ENCODE measurements at places on chromosomes 2 and 18.

GRCh38 chr2:31031132-31031706 lies 107.0 kb downstream of the GALNT14 start:
- no peak for DNase-seq

GRCh38 chr2:216858312-216858711 lies 1.6 kb downstream of the TNP1 start:
- DNase-seq = no peak

GRCh38 chr2:101111262-101111838 lies 39.8 kb downstream of the TBC1D8 start:
- DNase-seq = no peak

- no peak for DNase-seq
Measured at GRCh38 chr18:80012714-80013113, 21.5 kb upstream of the RBFA start.

GRCh38 chr2:1692342-1692741 lies 52.0 kb downstream of the PXDN start:
- no peak for DNase-seq

- no peak for DNase-seq
Measured at GRCh38 chr2:73855526-73855925, 26.8 kb downstream of the STAMBP start.

GRCh38 chr2:100196786-100197494 lies 54.5 kb upstream of the AFF3 start:
- DNase-seq = no peak

DNA sequence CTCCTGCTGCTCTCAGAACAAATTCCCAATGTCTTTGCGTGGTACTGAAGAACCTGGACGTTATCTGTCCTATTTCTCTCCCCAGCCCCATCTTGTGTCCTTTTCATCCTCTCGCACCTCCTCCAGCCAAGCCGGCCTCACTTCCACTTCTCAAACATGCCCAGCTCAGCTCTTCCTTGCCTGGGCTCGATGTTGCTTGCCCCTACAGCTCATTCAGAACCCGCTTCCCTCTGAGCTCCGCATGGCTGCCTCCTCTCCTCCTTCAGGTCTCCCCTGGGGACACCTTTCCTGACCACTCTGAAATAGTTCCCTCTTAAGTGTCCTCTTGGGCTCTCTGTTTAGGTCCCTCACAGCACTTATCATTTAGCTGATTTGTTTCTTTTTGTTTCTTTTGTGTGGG lies 6.7 kb upstream of the SMARCAL1 start:
- no peak for DNase-seq

DNA sequence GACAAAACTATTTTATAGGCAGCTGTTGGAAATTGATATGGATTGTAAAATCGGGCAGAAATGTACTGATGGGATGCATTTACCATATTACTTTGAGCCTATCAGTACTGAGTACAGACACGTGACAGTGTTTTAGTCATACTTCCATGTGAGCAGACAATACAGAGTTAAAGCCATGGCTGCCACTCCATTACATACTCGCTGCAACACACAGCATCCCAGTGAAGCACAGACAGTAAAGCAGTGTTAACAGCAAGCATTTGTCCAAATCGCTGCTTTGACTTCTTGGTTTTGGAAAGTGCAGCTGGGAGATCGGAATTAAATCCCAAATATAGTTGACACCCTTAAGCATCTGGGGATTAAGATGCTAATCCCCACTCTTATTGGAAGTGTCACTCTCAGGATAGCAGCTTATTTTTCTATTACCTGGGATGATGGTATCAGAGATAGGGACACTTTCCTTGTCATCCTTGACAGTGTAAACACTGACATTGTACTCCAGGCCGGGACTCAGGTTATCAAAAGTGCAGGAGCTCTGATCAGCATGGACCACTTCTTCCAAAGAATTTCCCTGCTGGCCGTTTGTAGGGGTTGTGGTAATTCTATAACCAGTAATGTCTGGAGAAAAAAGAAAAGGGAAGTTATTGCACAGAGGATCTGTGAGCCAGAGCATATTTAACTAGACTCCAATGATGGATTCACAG lies 41.6 kb downstream of the FN1 start:
- DNase-seq = no peak

GRCh38 chr18:34562252-34562870 lies 147.7 kb upstream of the DTNA start:
- no peak for DNase-seq

DNA sequence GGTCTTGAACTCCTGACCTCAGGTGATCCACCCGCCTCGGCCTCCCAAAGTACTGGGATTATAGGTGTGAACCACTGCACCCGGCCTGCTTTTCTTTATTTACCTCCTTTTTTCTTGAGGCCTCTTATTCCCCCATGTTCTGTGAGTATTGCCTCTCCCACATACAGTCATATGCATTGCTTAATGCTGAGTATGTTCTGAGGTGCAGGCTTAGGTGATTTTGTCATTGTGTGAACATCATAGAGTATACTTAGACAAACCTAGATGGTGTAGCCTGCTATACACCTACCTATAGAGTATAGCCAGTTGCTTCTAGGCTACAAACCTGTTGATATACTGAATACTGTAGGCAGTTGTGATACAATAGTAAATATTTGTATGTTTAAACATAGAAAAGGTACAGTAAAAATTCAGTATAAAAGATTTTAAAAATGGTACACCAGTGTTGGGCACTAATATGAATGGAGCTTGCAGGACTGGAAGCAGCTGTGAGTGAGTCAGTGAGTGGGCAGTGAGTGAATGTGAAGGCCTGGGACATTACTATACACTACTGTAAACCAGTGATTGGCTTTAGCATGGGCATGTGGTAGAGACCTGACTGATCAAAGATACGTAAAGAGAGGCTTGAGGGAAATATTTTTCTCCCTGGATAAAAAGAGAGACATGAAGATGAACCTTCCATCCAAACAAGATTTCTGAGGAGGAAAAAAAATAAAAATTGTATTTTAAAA lies 17.6 kb downstream of the SLC39A10 start:
- DNase-seq = no peak

DNA sequence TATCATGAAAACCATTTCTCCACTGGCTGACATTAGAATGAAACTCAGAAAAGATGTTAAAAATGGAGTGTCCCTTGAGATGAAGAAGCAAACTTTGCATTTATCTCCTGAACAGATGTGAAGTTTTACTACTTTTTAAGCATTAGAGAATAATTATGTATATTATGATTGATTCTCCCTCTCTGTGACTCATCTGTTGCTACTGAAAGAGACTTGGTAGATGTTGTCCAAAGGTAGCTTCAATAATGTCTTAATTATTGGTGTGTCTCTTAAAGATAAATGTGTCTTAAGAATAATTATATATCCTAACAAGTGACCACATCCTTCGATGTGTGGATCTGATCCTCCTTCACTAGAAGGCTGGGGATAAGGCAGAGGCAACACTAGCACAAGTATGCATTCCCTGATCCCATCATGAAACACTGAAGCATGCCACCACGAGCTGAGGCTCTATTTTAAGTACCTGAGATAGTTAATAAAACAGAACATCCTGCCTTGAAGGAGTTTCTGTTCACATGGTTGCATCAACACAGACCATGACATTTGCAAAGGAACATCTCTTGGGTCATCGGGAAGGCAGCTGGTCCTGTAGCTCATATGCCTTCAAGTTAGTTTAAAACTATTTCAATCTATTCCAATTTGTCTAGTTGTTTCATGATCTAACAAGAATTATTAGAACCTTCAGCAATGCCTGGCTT lies 15.5 kb downstream of the RND3 start:
- no peak for DNase-seq

DNA sequence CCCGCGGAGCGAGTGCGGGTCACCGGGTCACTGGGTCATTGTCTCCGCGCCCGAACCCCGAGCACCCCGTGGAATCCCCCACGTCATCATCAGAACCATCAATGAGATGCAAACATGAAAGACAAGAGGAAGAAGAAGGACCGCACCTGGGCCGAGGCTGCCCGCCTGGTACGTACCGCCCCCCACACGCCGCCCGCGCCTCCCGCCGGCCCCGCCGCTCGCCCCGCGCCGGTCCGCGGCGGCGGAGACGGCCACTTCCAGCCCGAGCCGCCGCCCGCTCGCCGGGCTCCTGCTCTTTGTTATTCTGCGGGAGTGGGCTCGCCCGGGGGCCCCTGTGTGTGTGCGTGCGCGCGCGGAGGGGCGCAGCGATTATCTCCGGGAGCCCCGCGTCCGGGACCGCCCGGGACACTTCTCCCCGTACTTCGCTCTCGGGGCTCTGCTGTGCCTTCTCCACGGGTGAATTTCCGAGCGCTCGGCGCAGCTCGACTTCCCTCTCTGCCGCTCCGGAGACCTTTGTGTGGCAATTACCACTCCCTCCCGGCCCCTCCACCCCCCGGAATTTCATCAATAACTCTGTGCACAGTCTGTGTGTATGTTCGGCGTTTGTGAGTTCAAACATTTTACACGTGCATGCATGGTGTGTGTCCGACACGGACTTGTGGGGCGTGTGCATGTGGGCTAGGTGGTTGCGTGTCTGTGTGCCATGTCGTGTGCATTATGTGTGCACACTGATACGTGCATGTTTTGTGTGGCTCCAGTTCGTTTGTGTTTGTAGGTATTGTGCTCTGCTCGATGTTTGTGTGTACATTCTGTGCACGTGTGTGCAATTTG lies 714 bp downstream of the ASXL3 start:
- no peak for DNase-seq

DNA sequence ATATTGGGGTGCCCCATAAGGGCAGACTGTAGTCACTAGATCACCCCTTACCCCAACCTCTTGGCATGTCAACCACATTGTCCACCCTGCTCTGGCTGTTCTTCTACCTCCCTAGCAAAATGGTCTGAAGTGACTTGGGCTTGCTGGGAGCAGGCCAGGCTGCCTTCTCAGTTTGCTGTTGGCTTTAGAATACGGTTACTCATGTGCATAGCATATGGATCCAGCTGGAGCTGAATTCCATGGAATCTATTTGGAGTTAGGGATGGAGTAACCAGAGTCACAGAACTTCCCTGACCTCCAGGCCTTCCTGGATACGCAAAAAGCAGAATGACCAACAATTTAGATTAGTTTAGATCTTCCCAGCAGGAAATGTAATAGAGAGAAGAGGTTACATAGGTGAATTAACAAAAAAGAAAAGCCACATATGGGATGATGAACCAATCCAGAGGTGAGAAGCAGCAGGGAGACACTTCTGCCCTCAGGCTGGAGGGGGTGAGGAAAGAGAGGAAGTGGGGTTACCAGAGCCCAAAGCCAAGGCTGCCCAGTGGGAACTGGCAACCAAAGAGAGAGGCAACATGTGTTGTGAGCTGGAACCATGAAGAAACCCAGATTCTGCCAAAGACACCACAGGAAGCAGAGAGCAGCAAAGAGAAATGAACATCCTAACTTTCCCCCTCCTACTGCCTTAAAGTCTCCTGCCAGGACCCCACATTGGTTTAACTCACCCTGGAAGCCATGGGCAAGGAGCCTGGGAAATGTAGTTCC lies 26.1 kb downstream of the PKDCC start:
- DNase-seq = no peak

- no peak for DNase-seq
Measured at GRCh38 chr2:220795705-220796104, 776.4 kb downstream of the EPHA4 start.

DNA sequence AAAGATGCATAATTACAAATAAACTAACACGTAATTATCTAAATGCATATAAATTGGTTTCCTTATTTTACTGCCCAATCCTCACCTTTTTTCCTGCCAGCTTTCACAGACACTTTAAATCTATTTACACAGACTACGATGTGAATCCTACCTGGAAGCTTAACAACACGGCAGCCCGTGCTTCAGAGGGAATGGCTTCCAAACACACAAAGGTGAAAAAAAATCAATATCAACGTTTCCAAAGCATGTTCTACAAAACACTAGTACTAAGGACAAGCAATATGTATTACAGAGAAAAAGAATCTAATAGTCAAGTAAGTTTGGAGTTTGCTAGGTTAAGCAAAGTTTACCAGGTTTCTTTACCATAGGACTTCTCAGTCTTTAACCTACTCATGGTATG lies 4.4 kb downstream of the MAP4K3 start:
- no peak for DNase-seq

DNA sequence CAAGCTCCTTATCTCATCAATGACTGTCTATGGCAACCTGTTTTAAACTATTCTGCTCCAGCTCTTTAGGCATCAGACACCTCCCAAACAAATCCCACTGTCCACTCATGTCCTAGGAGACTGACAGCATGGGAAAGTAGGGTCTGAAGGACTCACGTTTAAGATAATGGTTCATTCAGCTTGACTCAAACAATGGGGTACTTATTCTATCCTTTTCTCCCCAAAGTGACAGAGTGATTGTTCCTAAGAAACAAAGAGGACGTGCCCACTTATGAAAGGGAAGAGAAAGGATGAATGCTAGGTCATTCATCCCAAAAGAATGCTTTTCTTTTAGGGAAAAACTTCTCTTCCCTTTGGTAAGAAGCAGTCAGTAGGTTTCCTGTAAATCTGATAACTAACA lies 41.9 kb downstream of the ALK start:
- DNase-seq = no peak

- no peak for DNase-seq
Measured at GRCh38 chr2:104844807-104845551, 8.9 kb upstream of the POU3F3 start.

GRCh38 chr18:5334456-5335075 lies 39.0 kb upstream of the ZBTB14 start:
- DNase-seq = no peak

DNA sequence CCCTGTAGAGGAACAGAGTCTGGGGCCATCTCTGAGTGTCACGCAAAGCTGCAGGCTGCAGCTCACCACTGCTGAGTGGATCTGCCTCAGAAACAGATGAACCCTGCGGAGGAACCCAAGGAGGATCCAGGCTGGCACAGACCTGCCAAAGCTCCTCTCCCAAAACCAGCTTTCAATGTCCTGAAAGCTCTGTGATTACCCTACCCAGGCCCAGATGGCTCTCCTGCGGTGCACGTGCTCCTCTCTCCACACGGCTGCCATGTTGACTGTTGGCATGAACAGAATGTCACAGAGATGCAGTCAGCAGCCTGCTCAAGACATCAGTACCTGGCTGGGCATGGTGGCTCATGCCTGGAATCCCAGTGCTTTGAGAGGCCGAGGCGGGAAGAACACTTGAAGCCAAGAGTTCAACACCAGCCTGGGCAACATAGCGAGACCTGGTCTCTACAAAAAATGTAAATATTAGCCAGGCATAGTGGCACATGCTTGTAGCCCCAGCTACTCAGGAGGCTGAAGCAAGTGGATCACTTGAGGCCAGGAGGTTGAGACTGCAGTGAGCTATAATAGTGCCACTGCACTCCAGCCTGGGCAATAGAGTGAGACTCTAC lies 216.8 kb downstream of the MGAT5 start:
- DNase-seq = no peak

- no peak for DNase-seq
Measured at GRCh38 chr18:2653467-2653866, 2.1 kb upstream of the SMCHD1 start.
